NCI-H1092 (cell line): ENCODE measurements at places on chromosomes 3 and 15.

GRCh38 chr15:90042766-90043529, 41.8 kb downstream of the ZNF710 start:
- no peak for DNase-seq

DNA sequence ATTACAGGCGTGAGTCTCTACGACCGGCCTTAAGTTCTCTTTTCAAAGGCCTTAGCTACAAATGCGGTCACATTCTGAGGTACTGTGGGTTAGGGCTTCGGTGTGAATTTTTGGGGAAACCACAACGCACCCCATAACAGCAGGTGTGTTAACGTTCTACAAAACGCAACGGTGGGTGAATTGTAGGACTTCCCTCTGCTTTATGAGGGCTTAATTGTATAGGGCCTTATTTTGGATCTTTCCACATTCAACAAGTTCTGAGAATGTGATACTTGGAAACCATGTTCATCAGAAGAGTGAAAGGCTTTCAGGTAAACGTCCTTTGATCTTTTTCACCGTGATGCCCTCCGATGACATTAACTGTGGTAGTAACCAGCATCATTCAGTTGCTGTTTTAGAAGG, 998.6 kb upstream of the CFAP20DC start:
- no peak for DNase-seq

DNA sequence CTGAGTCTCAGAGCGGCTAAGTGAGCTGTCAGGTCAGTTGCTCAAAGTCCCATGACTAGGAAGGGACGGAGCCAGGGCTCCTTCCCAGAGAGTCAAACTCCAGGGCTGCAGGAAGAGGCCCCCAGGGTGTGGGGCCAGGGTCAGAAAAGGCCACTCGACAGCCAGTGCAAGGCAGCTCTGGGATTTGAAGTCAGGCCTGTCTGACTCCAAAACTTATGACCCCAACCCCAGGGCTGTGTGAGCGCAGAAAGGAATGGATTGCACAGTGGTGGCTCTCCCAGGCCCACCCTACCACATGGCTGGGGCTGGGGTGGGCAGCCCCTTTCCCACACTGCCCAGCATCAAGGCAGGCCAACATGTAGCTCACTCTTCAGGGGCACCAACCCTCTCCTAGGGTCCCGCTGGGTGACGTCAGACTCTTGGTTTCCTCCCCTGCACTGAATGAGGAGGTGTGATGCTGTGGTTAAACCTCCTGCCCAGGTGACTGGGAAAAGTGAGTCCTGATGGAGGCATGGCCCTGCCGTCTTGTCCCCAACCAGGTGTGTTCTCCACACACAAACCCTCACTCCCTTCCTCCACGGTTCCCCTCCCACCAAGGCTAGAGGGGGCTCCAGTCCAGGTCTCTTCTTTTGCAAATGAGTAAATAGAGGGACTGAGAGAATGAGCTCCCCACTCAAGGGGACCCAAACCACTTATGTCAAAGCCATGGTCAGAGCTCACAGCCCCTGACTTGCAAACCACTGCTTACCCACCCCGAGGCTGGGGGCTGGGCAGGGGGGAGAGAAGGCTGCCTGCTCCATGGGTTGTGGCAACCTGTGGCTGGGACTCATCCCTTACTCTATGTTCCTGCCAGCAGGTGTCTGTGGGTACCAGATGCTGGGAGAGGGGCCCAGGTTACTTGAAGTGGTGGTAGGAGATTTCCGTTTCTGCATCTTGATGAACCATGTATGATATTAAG, 23.8 kb upstream of the CORO2B start:
- no peak for DNase-seq

GRCh38 chr3:156109989-156110388, 10.4 kb upstream of the KCNAB1 start:
- no peak for DNase-seq
